ENCODE measurements at places on chromosomes 5 and 9.

DNA sequence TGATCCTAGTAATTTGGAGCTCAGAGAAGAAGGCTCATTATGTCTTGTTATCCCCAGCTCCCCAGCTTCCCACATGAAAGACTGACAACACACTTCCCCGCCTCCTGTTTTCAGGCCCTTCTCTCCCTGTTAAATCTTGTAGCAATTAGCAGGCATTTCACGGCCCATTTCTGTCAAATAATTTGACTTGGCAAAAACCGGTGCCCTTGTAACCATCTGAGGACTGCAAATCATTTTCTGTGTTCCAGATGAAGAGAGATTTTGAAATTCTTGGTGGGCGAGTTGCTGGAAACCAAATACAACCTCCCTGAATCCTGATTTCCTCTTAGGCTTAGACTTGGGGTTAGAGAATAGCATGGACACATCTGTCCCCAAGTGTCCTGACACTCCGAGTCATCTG, 109.7 kb downstream of the MSX2 start:
- DNase-seq: no peak

- DNase-seq: no peak
Observed at GRCh38 chr5:135032695-135032998, 1.4 kb downstream of the PITX1 start.

DNA sequence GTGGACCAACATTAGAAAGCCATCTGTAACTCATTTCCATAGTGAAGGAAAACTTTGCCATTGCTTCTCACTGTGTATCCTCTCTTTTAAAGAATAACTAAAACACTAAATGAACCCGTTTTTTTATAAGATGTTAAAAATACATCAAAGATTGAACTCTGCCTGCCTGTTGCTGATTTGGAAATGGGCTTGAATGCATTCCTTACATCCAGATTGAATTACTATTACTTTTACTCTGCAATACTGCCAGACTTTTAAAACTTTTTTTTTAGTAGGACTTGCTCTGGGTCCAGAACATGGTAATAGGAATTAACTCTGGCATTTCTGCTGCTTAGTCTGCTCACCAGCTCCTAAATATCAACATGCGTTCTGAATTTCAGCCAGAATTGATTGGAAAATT, 176.8 kb upstream of the PAPPA start:
- no peak for DNase-seq

- no peak for DNase-seq
Observed at GRCh38 chr9:133273098-133273497, 1.9 kb downstream of the ABO start.

- no peak for DNase-seq
Observed at GRCh38 chr5:151019331-151019730, 1.1 kb upstream of the GPX3 start.

- no peak for DNase-seq
Observed at GRCh38 chr5:143056792-143057579, 286.8 kb downstream of the ARHGAP26 start.

- DNase-seq: no peak
Observed at GRCh38 chr5:97363577-97363976, 180.5 kb upstream of the RIOK2 start.
